ENCODE measurements at places on chromosomes 7 and 10.
A peak's percentile ranks its signal among the peaks of the same experiment; 100 is the strongest.

GRCh38 chr10:103828587-103829197 is 26.7 kb downstream of the SH3PXD2A start:
- DNase-seq = no peak

- no peak for DNase-seq
These were observed 72.7 kb upstream of the PALS2 start for GRCh38 chr7:24500599-24500998.

DNA sequence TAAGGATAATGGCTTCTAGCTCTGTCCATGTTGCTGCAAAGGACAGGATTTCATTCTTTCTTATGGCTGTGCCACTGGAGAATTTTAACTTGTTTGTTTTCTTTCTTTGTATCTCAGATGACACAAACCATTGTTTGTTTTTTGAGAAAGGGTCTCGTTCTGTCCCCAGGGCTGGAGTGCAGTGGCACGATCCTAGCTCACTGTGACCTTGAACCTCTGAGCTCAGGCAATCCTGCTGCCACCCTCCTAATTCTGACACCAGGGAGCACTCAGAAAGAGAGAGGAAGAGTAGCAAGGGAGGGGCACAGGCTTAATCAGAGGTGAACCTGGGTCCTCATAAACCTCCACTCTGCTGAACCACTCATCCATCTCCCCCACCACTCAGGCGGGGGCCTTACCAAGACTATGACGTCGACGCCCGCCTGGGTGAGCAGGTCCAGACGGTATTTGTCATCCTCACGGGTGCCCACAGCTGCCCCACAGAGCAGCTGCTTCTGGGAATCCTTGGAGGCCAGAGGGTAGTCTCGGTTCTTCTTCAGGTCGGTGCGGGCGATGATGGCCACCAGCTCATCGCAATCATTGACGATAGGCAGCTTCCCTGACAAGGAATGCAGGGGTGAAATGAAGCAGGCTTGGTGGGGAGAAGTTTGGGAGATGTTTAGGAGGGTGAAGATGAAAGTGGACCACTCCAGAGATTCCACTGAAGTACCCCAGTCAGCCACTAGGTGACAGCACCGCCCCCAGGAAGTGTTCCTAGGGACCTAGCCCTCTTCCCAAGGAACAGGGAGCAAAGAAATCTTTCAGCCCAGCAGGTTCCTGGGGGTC is 11.6 kb downstream of the IMPDH1 start:
- peak; percentile 28 for DNase-seq

- no peak for DNase-seq
These were observed 634.2 kb upstream of the AUTS2 start for GRCh38 chr7:68964060-68964459.

DNA sequence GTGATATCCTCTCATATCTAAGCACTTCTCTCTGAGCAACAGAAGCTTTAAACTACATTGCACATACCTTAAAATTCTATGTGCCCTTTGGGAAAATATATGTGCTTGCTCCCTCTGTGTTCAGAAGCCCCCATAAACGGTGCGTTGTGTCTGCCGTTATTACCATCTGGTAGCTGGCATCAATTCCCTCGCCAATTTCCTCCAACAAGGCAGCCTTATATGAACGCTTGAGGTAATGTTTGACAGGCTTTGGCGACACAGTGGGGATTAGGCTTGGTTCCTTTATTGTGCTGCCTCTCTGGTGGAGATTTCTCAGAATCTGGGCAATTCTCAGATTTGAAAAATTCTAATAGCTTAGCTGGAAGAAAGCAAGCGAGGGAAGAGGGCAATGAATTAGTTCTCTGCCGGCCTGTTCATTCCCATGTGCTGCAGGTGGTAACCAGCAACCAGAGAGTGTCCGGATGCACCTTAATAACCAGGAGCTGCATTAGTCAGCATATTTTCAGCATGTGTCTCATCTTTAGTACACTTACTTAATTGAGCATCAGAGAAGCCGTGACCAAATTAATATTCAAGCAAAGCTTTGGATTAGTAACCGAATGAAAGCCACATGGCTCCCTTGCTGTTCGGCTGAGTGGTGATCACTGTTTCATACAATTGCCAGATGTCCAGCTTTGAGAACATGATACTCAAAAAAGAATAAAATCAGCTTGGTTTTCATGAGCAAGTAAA is 7.3 kb upstream of the PPP1R17 start:
- no peak for DNase-seq

- DNase-seq = no peak
These were observed 34.5 kb downstream of the PPP1R3C start for GRCh38 chr10:91598211-91598977.

DNA sequence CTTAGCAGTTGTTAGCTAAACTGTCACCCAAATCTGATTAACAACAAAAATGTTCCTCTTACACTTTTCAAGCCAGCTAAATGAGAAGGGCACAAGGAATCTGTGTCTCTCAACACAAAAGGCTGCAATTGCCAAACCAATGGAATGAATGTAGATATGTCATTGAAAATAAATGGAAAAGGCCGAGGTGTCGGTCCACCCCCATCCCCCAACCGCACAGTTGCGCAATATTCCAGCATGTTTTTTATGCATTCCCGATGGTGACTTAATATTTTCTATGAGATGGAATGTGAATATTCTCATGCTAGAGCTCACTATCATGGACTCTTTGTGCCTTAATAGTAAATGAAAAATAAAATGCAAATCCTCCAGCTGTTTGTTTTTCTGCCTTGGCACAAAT is 181.6 kb upstream of the LRGUK start:
- DNase-seq = no peak
